ENCODE measurements at places on chromosomes 6 and 20.

- DNase-seq: no peak
Observed at GRCh38 chr6:134454794-134455193, 136.9 kb upstream of the SGK1 start.

GRCh38 chr6:151807513-151808370 is at the start of gene ESR1:
ESR1 (plus strand) TSS chr6:151807682; CDS start chr6:151807913, 231 bp downstream.
- no peak for DNase-seq

GRCh38 chr20:11378252-11378651 is 539.4 kb upstream of the BTBD3 start:
- no peak for DNase-seq

DNA sequence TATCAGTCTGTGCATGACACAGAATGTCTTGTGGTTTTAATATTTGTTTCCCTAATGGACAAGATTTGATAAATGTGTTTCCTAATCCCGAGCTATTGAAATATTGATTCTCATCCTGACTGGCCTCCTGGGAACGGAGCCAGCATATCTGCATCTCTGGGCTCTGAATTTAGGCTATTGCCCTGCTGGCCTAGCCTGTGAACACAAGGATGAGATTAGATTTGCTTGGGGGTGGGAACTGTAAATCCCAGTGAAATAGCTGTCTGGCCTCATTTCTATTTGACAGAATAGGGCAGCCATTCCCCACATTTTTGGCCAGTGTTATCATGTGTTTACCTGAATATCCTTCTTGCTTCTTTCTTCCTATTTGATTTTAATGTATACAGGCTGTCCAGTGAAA is 198.4 kb upstream of the SOX4 start:
- no peak for DNase-seq
